C1 segment of cervical spinal cord (tissue), 14 donors: ENCODE measurements at places on chromosomes 7 and 10.

- DNase-seq: no peak
Observed at GRCh38 chr7:22176791-22177412, 180.1 kb downstream of the RAPGEF5 start.

DNA sequence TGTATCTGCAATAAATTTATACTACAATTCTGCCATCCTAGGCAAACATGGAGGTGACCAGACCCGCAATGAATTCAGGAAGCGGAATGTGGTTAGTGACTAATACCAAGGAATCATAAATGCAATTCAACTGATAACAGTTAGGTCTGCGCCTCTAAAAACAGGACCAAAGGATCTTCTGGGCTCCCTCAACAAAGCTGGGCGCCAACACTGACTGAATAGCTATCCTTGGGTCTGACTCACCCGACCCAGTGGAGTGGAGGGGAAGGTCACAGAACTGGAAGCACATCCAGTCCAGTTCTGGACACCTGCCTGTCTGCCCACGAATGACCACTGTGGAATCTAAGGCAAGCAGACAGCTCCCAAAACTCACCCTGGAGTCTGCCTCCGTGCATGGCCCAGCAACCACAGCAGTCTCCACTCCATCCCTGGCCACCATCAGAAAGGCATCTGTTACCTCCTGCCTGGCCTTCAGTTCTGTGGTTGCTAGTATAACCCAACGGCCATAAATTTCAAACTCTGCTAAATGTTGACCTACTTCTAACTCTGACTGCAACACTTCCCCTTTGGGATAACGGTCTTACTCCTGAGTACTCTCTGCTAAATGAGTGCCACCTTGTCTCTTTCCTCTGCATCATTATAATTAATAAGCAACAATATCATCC is 43.0 kb upstream of the DLX6 start:
- DNase-seq: no peak

- peak; percentile 64 for DNase-seq
Observed at GRCh38 chr10:66931340-66931948, 5.6 kb downstream of the LRRTM3 start.

DNA sequence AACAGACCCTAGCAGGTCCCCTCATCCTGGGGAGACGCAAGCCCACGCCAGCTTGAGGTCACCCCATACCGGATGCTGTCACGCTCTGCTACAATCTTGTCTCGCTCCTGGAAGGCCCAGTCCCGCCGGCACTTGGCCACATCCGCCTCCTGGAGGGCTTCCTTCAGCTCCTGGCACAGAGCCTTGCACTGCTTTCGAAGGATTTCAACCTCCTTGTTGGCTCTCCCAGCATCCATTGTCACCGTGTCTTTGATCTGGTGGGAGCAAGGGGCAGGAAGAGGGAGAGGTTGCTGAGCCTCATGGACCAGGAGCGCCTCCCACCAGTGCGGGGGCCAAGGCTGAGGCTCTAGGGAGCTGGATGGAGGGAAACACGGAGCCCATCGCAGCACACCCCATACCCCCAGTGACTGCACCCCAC is 90.9 kb downstream of the DLG5 start:
- no peak for DNase-seq

GRCh38 chr7:39592586-39592985 is 26.4 kb downstream of the YAE1 start:
- no peak for DNase-seq

DNA sequence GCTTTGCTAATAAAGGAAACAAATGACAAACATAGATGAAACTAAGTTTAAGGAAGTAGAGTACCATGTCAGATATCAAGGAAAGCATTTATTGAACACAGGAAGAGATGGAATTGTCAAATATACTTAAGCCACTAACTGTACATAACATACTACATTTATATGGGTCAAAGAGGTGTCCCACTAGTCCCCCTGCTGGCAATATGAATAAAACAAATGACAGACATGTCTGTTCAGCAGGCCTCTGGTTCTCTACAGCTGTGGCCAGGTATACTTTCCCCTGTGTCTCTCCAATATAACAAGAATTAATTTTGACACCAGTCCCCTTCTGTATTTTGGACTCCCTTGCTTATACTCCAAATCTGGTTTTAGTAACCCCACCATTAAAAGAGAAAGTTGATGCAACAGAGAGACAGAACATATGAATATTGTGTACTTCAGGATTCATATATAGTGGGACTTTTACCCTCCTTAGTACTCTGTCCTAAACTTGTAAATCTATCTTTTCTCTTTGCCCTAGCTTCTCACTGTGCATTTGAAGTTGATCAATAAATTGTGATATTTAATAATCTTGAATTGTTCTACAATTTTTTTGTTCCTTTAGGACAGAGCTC is 42.9 kb downstream of the CD36 start:
- no peak for DNase-seq

GRCh38 chr7:81484261-81484660 is 285.6 kb downstream of the HGF start:
- DNase-seq: no peak
